Activated CD4-positive, alpha-beta memory T cell treated with anti-CD3 and anti-CD28 coated beads, Interleukin-2, amount 10 ng/mL, durations not matched to agents 7 days and 5 days (primary cell): ENCODE measurements at places on chromosomes 6 and 20. TPM values are rescaled to one million over a fixed set of nuclear protein-coding genes. Genes with fewer than 3 reads are reported as not detected.

GRCh38 chr6:79158856-79159516 lies 75.5 kb downstream of the HMGN3 start:
- DNase-seq: no peak

Gene TRIM40
- total RNA-seq: not detected

- no peak for DNase-seq
Measured at GRCh38 chr6:168691774-168692173, 250.8 kb downstream of the SMOC2 start.

DNA sequence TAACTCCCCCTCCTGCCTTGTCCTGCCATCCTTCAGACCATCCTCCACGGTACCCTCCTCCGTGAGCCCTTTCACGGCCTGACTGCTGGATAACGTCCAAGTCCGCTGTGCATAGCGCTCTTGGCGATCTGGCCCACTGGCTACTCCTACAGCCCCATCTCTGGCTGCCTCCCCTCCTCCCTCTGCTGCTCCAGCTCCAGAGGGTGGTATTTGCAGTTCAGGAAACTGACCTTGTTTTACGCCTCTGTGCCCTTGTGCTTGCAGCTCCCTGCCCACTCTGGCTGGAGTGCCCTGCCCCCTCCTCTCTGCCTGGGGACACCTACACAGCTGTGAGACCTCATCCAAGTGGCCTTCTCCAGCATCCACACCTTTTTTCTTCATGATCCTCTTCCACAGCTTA lies 6.5 kb upstream of the RREB1 start:
- no peak for DNase-seq

- peak; percentile 80 for DNase-seq
Measured at GRCh38 chr20:63580796-63581461, 6.9 kb upstream of the HELZ2 start.

- peak; percentile 20 for DNase-seq
Measured at GRCh38 chr6:43478008-43478372, 620 bp downstream of the TJAP1 start.

GRCh38 chr20:38892091-38892981 lies 33.9 kb upstream of the FAM83D start:
- DNase-seq: no peak

DNA sequence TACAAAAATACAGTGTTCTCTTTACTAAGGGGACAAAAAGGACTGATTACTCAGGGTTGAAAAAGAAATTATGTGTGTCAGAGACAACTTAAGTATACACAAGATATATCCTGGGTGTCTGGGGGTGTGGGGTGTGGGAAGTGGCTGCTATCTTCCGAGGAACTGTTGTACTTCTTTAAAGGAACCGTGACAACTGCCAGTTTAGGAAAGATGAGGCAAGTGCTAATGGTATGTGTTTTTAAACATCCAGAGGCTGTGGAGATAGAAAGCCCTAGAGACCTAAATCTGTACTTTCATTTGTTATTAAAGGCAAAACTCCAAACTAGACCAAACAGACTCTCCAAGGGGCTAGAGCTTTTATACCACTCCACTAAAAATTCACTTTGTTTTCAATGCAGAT lies 95.6 kb downstream of the SNAP25 start:
- DNase-seq: no peak

- no peak for DNase-seq
Measured at GRCh38 chr6:5752391-5752680, 254.4 kb downstream of the NRN1 start.

DNA sequence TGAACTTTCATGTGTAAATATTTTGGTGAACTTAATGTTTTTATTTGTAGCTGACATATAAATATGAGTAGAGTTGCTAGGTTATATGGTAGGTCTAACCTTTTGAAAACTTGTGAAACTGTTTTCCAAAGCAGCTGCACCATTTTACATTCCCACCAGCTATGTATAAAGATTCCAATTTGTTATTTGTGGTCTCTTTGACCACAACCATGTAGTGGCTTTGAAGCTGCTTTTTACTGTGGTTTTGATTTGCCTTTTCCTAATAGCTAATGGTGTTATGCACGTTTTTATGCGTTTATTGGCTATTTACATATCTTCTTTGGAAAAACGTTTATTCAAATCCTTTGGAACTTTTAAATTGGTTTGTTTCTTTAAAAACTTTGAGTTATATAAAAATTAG lies 10.3 kb downstream of the CST3 start:
- no peak for DNase-seq

DNA sequence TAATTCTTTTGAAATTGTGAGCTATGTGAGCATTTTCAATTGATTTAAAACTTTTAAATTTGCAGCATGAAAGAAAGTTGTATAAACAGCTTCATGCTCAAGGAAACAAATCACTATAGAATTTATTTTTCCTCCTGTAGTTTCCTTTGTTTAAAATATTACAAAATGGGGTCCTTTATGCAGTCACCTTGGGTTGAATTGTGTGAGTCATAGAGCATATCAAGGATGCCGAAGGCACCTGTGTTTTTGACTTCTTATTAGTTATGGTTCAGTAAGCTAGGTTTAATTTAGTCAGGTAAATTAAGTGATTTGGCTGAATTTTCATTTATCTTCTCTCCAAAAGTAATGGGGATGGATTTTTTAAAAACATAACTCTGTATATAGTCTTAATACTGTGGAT lies 96.8 kb downstream of the BCKDHB start:
- DNase-seq: no peak

Gene DEFB115
- total RNA-seq: not detected

- DNase-seq: peak; percentile 11
Measured at GRCh38 chr20:25006431-25007167, 14.0 kb upstream of the APMAP start.

GRCh38 chr20:36744764-36745191 lies 1.1 kb downstream of the NDRG3 start:
- no peak for DNase-seq

Gene KCNB1
- total RNA-seq: not detected

DNA sequence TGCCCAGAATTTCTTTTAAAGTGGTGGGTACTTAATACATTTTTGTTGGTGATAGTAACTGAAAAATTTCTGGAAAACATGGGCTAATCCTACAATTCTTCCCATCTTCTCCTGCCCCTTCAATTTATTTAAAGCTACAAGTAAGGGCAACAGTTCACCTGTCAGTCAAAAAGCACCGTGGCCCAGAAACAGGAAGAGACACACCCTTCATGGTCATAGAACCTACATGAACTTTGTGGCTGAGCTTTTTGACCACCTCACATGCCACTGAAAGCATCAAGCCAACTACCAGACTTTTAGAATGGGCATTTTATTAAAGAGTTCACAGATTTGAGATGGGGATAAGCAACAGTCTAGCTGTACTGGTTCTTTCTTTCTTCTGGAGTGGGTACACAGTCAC lies 201.1 kb upstream of the CNR1 start:
- no peak for DNase-seq

- DNase-seq: no peak
Measured at GRCh38 chr6:149924206-149924932, 1.4 kb upstream of the RAET1G start.

DNA sequence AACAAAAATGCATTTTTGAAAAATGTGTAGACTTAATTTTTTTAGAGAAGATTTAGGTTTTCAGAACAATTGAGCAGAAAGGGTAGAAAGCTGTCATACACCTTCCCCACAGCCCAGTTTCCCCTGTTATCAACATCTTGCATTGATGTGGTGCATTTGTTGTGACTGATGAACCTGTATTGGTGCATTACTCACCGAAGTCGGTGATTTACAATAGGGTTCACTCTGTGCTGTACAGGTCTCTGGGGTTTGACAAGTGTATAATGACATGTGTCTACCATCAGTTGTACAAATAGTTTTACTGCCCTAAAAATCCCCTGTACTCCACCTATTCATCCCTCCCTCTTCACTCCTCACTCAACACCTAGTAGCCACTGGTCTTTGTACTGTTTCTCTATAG lies 23.8 kb upstream of the ADIG start:
- no peak for DNase-seq

DNA sequence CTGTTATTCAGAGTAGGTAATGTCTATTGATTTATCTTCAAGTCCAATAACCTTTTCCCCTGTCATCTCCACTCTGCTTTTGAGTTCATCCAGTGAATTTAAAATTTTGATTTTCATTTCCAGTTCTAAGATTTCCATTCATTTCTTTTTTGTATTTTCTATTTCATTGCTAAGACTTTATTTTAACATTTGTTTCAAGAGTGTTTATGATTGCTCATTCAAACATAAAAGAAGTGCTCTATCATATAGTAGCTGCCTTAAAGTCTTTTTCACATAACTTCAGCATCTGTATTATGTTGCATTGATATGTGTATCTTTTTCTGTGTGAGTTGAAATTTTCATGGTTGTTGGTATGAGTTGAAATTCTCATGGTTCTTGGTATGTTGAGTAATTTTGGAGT lies 341.6 kb downstream of the SOX4 start:
- no peak for DNase-seq

Gene SNTA1
- 6.9 TPM for total RNA-seq
